ENCODE measurements at places on chromosomes 13 and 19.

DNA sequence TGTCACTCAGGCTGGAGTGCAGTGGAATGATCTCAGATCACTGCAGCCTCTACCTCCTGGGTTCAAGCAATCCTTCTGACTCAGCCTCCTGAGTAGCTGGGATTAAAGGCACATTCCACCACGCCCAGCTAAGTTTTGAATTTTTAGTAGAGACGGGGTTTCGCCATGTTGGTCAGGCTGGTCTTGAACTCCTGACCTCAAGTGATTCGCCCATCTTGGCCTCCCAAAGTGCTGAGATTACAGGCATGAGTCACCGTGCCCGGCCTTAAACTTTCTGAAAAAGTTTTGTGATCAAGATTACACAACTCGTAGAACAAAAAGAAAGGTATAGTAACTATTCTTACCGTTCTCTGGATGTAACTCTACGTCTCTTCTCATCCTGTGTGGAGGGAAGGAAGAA lies 21.2 kb downstream of the DNMT1 start:
- DNase-seq, result no peak

GRCh38 chr19:34713262-34713637 lies 20.8 kb upstream of the ZNF181 start:
- no peak for DNase-seq

GRCh38 chr19:49155820-49156346 lies 687 bp upstream of the HRC start:
- no peak for DNase-seq

DNA sequence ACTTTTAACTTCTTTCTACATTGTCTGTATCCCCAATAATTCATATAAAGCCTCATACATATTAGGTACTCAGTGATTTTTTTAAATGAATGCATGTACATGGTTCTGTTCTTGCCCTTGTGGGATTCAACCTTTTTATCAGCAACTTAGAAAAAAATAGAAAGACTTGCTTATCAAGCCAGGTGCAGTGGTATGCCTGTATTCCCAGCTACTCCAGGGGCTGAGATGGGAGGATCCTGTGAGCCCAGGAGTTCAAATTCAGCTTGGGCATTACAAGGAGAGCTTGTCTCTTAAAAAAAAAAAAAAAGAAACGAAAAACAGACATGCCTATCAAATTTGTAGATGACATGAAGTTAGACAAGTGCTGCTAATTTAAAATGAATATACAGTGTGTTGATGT lies 54.2 kb upstream of the MYCBP2 start:
- DNase-seq, result no peak
